ENCODE measurements at places on chromosomes 7 and 10. TPM values are rescaled to one million over a fixed set of nuclear protein-coding genes. Genes with fewer than 3 reads are reported as not detected.

GRCh38 chr10:128574581-128575210 lies 448.5 kb upstream of the MKI67 start:
- no peak for DNase-seq

- no peak for DNase-seq
Measured at GRCh38 chr7:83001362-83002040, 161.2 kb downstream of the PCLO start.

GRCh38 chr7:51256209-51256781 lies 60.3 kb downstream of the COBL start:
- no peak for DNase-seq

- DNase-seq = peak; percentile 56
Measured at GRCh38 chr7:108045669-108046068, 42.7 kb upstream of the LAMB1 start.

DNA sequence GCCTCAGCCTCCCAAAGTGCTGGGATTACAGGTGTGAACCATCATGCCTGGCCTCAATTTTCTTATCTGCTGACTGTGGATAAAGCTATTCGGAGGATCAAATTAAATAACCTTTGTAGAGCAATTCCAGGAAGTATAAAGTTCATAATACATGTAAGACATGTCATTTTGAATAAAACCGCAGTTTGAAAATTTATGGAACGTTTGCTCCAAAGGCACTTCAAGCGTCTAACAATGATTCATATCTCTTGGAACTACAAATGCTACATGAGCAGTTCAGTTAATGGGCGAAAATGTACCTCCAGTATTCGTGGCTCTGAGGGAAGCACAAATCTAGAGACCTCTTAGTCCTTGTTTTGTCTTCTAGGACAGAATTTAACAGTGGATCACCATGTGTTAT lies 190.3 kb downstream of the GALNT17 start:
- DNase-seq = no peak

GRCh38 chr7:1240517-1241257 lies 8.0 kb downstream of the UNCX start:
- DNase-seq = no peak

SFRP4 gene
- not detected for total RNA-seq

FLNC gene
- 116 TPM for total RNA-seq

C10orf67 gene
- total RNA-seq = 0.18 TPM

DNA sequence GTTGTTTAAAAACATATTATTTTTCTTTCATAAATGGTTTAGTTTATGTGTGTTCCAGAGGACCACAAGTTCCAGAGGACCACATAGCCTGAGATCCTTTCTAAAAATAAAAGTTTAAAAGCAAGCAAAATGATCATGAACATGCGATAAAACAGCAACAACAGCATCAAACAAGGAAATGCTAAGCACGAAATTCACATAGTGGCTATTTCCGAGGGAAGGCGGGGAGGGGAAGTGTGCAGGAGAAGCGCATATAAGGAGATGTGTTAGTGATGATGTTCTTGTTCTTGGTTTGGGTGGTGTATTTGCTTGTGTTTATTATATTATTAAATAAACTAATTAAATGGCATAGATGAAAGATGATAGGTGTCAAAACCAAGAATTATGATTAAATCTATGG lies 1.2 kb downstream of the TBATA start:
- no peak for DNase-seq

CYP2C19 gene
- not detected for total RNA-seq

SCART1 gene
- 0.28 TPM for total RNA-seq

- no peak for DNase-seq
Measured at GRCh38 chr7:158991824-158992621, 135.7 kb downstream of the DYNC2I1 start.

GRCh38 chr10:3040069-3040468 lies 27.3 kb upstream of the PFKP start:
- no peak for DNase-seq

DNA sequence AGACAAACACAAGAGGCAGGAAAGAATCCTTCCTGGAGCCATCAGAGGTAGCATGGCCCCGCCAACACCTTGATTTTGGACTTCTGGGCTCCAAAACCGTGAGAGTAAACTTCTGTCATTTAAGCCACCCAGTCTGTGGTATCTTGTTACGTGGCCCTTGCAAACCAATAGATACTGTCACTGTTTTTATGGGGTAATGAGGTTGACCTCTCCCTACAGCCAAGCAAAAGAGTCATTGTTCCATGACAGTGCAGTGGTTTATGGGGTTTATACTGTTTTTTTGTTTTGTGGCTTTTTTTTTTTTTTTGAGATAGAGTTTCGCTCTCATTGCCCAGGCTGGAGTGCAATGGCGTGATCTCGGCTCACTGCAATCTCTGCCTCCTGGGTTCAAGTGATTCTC lies 32.8 kb downstream of the KIAA1549 start:
- no peak for DNase-seq

LRRD1 gene
- total RNA-seq = under 0.01 TPM

DNA sequence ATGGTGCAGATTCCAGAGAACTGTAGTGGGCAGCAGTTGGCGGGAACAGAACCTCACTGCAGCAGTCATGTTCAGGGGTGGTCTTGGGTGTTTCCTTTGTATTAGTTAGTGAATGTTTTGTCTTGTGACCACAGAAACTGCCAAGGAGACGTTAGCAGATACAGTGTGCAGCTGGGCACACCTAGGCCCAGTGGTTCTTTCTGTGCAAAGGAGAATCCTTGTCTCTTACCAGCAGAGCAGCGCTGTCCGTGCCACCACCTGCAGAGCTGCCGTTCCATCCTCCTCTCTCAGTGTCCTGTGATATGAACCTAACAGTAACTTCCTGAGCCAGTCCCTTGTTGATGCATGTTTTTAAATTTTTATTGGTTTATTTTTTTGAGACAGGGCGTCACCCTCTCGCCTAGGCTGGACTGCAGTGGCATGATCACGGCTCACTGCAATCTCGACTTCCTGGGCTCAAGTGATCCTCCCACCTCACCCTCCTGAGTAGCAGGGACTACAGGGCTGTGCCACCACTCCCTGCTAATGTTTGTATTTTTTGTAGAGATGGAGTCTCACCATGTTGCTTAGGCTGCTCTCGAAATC lies 60.6 kb downstream of the WDR37 start:
- DNase-seq = no peak

- DNase-seq = no peak
Measured at GRCh38 chr7:105638334-105638733, 57.0 kb upstream of the EFCAB10 start.

- no peak for DNase-seq
Measured at GRCh38 chr7:107865956-107866775, 24.8 kb upstream of the DLD start.
